ENCODE measurements at places on chromosomes 5 and 9. TPM values are rescaled to one million over a fixed set of nuclear protein-coding genes. Genes with fewer than 3 reads are reported as not detected.
A peak's percentile ranks its signal among the peaks of the same experiment; 100 is the strongest.

DNA sequence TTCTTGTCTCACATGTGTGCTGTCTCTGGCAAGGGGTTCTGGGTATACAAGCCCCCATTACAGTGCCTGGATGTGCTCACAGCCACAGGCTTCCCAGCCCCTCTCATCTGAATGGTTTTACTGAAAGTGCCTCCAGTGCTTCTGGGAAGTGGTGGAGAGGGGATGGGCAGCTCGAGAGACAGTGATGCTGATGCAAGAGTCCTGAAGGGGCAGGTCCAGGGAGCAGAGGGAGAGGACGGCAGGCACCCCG, 93.5 kb downstream of the PHF2 start:
- no peak for DNase-seq
- peaks cover 48% of the 10 kb centered on the region for H3K36me3 ChIP-seq
- no peaks in the 10 kb centered on the region for H3K27me3 ChIP-seq
- H3K4me3 ChIP-seq: no peak overlapping the region
- no peak overlapping the region for H3K27ac ChIP-seq

GRCh38 chr5:135649435-135649834, 70.6 kb upstream of the CXCL14 start:
- no peak for DNase-seq
- H3K27ac ChIP-seq: no peak overlapping the region
- H3K4me3 ChIP-seq: no peak overlapping the region

LCN1 gene
- not detected for total RNA-seq

DNA sequence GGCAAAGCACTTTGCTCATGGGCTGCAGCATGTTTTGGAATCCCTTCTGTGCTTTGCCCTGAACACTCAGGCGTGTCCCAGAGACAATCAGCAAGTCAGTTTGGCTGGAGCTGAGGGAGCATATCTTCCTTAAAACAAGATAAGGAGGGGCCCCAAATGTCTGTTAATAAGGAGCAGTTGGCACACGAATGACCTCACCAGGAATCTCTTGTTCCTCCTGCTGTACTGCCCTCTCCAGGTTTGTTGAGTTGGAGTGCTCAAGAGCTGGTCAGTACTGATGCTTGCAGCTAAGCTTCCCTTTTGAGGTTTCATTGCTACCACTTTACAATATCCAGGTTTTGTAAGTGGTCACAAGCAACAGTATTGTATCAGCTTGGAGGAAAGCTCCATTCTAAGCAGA, 101.3 kb upstream of the EGFLAM start:
- H3K27ac ChIP-seq: no peak overlapping the region
- H3K36me3 ChIP-seq: no peaks in the 10 kb centered on the region
- H3K4me3 ChIP-seq: no peak overlapping the region

DNA sequence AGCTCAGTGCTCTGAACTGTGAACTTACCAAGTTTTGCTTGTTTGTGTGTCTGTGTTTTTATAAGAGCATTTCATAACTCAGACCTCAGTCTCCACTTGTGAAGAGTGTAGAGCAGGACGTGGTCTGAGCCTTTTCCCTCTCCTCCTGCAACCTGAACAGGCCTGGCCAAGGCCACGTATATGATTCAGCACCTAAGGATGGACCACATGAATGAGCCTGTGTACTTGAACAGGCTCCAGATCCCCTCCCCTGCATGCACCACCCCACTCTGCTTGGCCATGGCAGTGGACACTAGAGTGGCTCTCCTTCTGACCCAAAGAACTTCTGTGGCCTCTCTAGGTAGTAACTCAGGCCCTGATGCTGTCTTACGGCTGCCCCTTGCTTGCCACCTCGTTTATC, 125.9 kb upstream of the FSTL4 start:
- no peak overlapping the region for H3K27ac ChIP-seq
- H3K4me1 ChIP-seq: no peaks in the 10 kb centered on the region
- no peaks in the 10 kb centered on the region for H3K36me3 ChIP-seq
- no peak overlapping the region for H3K4me3 ChIP-seq
- no peak for DNase-seq

RALGPS1 gene
- total RNA-seq: 26.0 TPM

RXRA gene
- total RNA-seq: 178 TPM

- no peaks in the 10 kb centered on the region for H3K27me3 ChIP-seq
- H3K36me3 ChIP-seq: no peaks in the 10 kb centered on the region
- peaks cover 13% of the 10 kb centered on the region for H3K4me1 ChIP-seq
- H3K4me3 ChIP-seq: no peak overlapping the region
- H3K27ac ChIP-seq: no peak overlapping the region
Measured at GRCh38 chr9:95193480-95193879, 124.0 kb downstream of the FANCC start.

GRCh38 chr5:180974612-180975315, 13.9 kb upstream of the BTNL3 start:
- no peaks in the 10 kb centered on the region for H3K4me1 ChIP-seq
- no peak overlapping the region for H3K27ac ChIP-seq
- H3K4me3 ChIP-seq: no peak overlapping the region
- H3K27me3 ChIP-seq: no peaks in the 10 kb centered on the region

GRCh38 chr5:178162481-178162880, 8.8 kb upstream of the NHP2 start:
- peaks cover 9% of the 10 kb centered on the region for H3K4me1 ChIP-seq
- no peaks in the 10 kb centered on the region for H3K36me3 ChIP-seq
- no peak overlapping the region for H3K4me3 ChIP-seq
- H3K27ac ChIP-seq: no peak overlapping the region
- H3K27me3 ChIP-seq: peaks cover 30% of the 10 kb centered on the region
- peak; percentile 36 for DNase-seq

DNA sequence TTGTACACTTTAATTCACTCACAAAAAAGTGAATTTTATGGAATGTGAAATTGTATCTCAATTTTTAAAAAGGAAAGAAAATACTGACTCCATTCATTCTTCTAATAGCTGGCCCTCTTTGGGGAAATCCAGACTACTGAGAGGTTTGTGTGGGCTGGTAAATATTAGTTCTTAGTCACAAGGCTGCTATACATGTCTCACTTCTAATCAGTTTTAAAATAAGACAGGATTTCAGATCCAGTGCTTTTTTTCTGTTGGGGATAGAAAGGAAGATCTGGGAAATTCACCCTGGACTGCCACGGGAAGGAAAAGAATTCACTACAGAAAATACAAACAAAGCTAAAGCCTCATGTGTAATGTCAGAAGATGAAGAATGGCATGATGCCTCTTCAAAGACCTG, 32.7 kb upstream of the ADAMTSL1 start:
- no peak overlapping the region for H3K4me3 ChIP-seq
- H3K27ac ChIP-seq: no peak overlapping the region
- no peaks in the 10 kb centered on the region for H3K27me3 ChIP-seq
- H3K36me3 ChIP-seq: no peaks in the 10 kb centered on the region
- peaks cover 25% of the 10 kb centered on the region for H3K4me1 ChIP-seq
- DNase-seq: no peak

- H3K27ac ChIP-seq: peak overlapping the region; percentile 95
- H3K36me3 ChIP-seq: no peaks in the 10 kb centered on the region
- H3K4me3 ChIP-seq: peak overlapping the region; percentile 91
- peaks cover 41% of the 10 kb centered on the region for H3K4me1 ChIP-seq
Measured at GRCh38 chr9:95507464-95508241, 9.1 kb downstream of the PTCH1 start.

- no peaks in the 10 kb centered on the region for H3K4me1 ChIP-seq
- DNase-seq: no peak
- no peaks in the 10 kb centered on the region for H3K36me3 ChIP-seq
- H3K27ac ChIP-seq: no peak overlapping the region
- no peak overlapping the region for H3K4me3 ChIP-seq
- no peaks in the 10 kb centered on the region for H3K27me3 ChIP-seq
Measured at GRCh38 chr5:153605386-153605785, 114.9 kb downstream of the GRIA1 start.

- peaks cover 45% of the 10 kb centered on the region for H3K36me3 ChIP-seq
- H3K4me3 ChIP-seq: no peak overlapping the region
- no peaks in the 10 kb centered on the region for H3K27me3 ChIP-seq
- no peaks in the 10 kb centered on the region for H3K4me1 ChIP-seq
- H3K27ac ChIP-seq: no peak overlapping the region
Measured at GRCh38 chr9:133403766-133404453, 13.9 kb downstream of the REXO4 start.

EGFLAM gene
- total RNA-seq: 3.6 TPM

All from suprapubic skin (tissue), 4 donors.